ENCODE measurements at places on chromosomes 3 and 15.

DNA sequence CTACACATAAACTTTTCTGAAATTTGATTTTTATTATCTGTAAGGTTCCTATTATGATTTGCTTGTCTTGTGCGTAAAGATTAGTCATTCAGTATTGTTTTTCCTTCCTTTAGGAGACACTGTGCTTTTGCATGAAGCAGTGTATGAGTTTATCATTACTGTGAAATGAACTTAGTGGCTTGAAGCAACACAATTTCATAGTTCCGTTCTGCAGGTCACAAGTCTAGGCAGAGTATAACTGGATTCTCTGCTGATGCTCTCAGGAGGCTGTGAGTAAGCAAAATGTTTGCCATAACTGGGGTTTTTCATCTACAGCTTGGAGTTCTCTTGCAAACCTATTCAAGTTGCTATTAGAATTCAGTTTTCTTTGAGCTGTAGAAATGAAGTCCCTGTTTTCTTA is 1136.1 kb downstream of the OTOL1 start:
- no peak for DNase-seq

- DNase-seq = no peak
Measured at GRCh38 chr3:177149106-177149505, 48.2 kb downstream of the TBL1XR1 start.

DNA sequence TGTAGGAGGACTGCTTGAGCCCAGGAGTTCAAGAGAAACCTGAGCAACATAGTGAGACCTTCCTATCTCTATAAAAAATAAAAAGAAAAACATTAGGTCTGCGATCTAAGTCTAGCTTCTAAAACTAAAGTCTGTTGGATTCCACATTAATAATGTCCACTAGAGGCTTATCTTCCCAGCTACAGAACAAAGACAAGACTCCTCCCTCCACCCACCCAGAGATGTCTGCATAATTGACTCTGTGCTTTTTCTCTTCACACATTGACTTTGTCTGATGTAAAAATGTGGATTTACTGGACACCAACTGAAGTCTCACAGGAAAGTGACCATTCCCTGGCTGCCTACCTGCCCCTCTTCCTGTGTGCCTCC is 91.8 kb downstream of the ATP10A start:
- DNase-seq = no peak

DNA sequence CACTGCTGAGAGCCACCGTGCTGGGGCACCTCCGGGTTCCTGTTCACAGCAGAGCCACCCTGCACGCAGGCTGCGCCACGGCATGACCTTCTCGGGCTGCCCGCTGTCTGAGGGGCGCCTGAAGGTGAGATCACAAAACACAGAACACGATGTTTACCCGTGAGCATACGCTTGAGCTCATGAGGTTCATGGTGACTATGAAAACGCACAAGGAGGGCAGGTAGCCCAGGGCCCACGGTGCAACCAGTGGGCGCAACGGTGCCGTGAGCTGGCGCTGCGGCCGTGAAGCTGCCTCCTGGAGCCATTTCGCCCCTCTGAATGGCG is 36.1 kb downstream of the KLHL25 start:
- DNase-seq = no peak

DNA sequence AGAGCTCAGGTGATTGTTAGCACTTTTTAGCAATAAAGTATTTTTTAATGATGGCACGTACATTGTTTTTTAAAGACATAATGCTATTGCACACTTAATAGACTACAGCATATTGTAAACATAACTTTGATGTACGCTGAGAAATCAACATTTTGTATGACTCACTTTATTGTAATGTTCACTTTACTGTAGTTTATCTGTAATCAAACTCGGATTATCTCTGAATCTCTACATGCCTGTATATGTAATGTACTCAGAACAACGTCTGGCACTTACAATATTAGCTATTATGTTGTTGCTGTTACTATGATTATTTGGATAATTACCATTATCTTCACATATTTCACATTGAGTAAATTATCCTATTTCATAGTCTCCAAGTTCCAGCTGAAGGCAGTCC is 137.9 kb upstream of the CHRM5 start:
- DNase-seq = no peak

GRCh38 chr3:127560051-127560787 is 30.3 kb downstream of the TPRA1 start:
- no peak for DNase-seq

- DNase-seq = no peak
Measured at GRCh38 chr15:92711457-92711831, 55.9 kb upstream of the FAM174B start.

- DNase-seq = no peak
Measured at GRCh38 chr3:131705558-131706051, 202.8 kb upstream of the MRPL3 start.

DNA sequence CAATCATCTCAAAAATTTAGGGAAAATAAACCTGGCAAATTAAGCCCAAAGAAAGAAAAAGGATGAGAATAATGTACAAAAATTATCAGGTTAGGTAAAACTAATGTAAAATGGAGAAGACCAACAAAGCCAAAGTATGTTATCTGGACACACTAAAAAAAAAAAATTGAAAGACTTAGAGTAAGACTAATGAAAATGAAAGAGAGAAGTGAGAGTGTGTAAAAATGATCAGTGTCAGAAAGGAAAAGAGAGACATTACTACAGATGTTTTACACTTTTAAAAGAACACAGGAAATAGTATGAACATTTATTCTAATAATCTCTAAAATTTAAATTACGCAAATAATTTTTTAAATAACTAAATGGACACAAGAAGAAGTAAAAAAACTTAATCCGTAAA is 573.3 kb upstream of the NR2F2 start:
- DNase-seq = no peak

DNA sequence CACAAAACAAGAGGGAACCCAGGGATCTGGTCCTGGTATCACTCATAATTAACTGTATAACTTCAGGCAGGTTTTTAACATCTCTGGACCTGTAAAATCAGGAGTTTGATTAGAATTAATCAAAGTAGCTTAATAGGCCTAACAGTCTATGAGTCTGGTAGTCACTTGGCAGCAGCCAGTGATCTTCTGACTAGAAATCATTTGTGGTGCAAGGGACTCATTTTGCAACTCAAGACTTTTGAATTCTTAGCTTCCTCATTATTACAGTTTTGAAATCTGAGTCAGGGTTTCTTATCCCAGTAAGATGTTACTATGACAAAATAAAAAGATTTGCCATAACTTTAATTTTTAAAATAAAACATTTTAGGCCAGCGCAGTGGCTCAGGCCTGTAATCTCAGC is 70.8 kb downstream of the TMCC1 start:
- no peak for DNase-seq

GRCh38 chr3:36923523-36923943 is 21.3 kb downstream of the TRANK1 start:
- no peak for DNase-seq

- peak; percentile 19 for DNase-seq
Measured at GRCh38 chr15:92079047-92079446, 225.5 kb downstream of the SLCO3A1 start.

Data from stimulated activated CD4-positive, alpha-beta T cell treated with anti-CD3 and anti-CD28 coated beads, Interleukin-15, amount 100 ng/mL, for 48 hours (primary cell).